Activated effector memory CD4-positive, alpha-beta T cell treated with Interleukin-2 at 50 U/mL for 16 hours (primary cell): ENCODE measurements at places on chromosomes 2 and 18.

DNA sequence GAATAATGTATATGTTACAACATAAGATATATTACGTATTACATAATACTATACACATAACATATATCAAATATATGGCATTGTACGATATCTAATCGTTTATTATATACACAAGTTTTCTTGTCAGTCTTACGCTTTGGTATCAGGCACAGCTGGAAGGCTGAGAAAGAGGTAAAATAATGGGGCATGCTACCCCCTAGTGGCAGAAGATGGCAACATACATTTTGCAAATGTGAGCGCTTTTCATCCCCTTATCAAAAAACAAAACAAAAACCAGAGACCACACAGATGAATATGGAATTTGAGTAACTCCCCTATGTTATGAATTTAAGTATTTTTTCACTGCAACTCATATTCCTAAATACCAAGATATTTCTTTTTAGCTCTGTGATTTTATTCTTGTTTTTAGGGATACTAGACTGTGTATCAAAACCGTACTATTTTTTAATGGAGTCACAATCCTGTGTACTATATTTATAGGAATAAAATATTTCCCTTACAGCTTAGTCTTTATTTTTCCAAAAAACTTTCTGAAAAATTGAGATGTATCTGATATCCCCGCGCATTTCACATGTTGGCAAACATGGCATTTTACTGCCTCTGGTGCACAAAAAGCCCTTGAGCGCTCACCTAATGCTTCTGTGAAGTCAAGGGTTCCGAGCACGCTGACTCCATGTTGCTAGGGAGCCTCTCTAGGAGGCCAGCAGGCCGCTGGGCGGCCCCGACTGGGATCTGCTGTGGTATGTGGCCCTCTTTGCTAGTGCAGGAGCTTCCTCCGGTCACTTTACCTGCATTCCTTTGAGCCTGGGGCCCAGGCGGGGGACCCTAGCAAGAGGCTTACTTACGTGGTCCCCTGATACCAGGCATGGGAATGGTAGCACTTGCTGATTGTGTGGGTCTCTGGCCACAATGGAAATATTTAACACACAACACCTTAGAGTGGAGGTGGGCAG lies 62.5 kb downstream of the SLC4A3 start:
- DNase-seq = no peak

- no peak for DNase-seq
Observed at GRCh38 chr2:16553226-16553625, 112.4 kb downstream of the CYRIA start.

GRCh38 chr2:71815701-71816474 lies 331.8 kb downstream of the CYP26B1 start:
- no peak for DNase-seq

- DNase-seq = no peak
Observed at GRCh38 chr18:57004366-57005121, 142.3 kb upstream of the BOD1L2 start.

DNA sequence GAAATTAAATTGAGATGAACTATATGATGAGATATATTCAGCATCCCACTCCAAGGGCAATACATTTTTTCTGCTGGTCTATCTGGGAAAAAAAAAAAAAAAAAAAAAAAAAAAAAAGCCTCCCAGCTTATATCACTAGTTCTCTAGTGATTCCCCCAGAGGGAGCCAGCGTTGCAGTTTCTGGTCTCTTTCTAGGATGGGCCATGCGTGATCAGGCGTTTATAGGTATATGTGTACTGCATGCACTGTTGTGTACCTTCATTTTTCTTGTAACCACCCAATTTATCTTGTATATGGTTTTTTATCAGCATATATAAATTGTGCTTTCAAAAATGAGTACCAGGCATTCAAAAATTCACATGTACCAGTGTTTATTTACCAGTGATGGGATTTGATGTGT lies 35.1 kb downstream of the DCDC2C start:
- no peak for DNase-seq

DNA sequence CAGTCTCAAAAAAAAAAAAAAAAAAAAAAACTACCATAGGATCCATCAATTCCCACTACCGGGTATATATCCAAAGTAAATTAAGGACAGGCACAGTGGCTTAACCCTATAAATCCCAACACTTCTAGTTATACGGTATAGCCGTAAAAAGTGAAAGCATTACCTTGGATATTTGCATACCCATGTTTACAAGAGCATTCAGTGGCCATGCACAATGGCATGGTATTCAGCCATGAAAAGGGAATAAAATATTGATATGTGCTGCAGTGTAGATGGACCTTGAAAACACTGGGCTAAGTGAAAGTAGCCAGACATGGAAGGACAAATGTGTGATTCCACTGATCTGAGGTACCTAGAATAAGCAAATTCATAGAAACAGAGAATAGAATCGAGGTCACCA lies 111.8 kb upstream of the CAB39 start:
- no peak for DNase-seq

- DNase-seq = no peak
Observed at GRCh38 chr2:1979138-1979537, 234.8 kb upstream of the PXDN start.
